ENCODE measurements at places on chromosomes 12 and 14.

GRCh38 chr12:105227879-105228278 lies 8.1 kb downstream of the APPL2 start:
- DNase-seq, result no peak

DNA sequence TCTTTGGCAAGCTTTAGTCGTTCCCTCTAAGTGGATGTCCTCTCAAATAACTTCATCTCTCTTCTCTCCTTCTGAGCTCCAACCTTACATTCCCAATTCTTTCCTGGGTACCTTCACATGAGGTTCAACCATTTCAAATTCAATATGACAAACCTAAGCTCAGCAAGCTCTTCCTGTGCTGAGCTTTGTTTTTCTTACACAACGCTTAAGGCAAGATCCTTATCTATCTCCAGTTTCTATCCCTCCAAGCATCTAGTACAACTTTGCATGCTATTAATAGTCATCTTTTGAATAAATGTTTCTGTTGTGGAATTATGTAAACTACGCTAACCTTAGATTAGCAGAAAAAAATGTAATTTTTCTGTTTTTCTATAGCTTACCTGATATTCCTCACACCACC lies 63.7 kb upstream of the IFNG-AS1 start:
- no peak for DNase-seq

- no peak for DNase-seq
Observed at GRCh38 chr14:31781578-31781977, 220.4 kb downstream of the NUBPL start.

DNA sequence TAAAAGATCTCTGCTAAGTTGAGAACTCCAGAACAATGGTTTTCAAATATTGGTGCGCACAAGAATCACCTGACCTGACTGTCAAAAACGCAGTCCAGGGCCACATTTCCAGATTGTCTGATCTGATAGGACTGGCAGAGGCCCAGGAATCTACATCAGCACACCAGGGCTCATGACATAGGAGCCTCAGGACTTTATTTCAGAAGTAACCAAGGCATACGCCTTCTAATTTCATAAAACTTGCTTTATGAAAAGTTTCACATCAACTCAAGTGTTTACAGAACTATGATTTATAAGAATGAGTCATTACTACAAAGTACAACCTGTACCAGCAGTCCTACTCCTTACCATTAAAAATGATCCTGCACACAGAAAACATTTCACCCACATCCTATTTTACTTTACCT lies 47.7 kb upstream of the PTPRO start:
- DNase-seq, result no peak

GRCh38 chr12:81974762-81975161 lies 215.6 kb upstream of the PPFIA2 start:
- DNase-seq, result no peak

- no peak for DNase-seq
Observed at GRCh38 chr14:91297081-91297711, 52.7 kb upstream of the GPR68 start.

DNA sequence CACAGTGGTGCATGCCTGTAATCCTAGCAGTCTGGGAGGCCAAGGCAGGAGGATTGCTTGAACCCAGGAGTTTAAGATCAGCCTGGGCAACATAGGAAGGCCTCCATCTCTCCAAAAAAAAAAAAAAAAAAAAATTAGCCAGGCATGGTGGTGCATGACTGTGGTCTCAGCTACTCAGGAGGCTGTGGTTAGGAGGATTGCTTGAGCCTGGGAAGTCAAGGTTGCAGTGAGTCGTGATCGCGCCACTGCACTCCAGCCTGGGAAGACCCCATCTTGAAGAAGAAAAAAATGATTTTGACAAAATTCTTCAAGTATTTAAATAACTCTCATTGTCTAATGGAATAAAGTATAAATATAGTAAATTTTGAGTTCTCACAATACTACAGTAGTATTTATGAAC lies 219.2 kb upstream of the SSTR1 start:
- DNase-seq, result no peak

- no peak for DNase-seq
Observed at GRCh38 chr12:103986829-103987228, 21.2 kb downstream of the TDG start.

- no peak for DNase-seq
Observed at GRCh38 chr14:90732718-90733117, 83.5 kb downstream of the TTC7B start.

DNA sequence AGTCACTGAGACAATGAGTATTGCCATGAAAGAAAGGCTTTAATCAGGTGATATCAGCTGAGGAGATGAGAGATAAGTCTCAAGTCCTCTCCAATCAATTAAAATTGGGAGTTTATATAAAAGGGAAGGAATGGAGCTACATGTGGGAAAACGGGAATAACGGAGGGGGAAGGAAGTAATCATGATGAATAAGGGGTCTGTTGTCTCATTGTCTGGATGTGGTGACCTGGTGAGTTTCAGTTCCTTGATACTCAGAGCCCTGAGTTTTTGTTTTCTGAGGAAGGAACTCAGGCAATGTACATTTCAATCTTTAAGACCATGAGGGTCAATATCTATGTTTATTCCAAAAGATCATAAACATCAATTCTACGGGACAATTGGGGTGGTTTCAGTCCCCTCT lies 198.8 kb downstream of the KITLG start:
- no peak for DNase-seq

GRCh38 chr12:122084857-122085405 lies 6.4 kb downstream of the MLXIP start:
- DNase-seq, result no peak

DNA sequence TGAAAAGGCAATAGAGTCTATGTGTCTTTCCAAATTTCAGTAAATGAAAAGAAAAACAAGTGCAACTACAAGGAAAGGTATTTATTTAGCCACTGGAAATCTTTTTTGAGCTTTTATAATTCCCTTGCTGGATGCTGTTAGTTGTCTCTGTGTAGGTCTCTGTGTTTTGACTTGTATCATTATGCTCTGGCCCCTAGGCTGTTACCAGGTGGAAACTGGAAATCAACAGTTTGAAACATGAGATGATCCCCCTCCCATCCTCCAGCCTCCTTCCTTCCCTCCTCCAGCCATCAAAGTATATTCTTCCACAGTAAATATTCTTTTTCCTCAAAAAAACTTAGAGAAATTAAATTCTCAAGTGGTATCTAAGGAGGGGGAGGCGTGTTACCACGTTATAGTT lies 934 bp upstream of the DCN start:
- no peak for DNase-seq

DNA sequence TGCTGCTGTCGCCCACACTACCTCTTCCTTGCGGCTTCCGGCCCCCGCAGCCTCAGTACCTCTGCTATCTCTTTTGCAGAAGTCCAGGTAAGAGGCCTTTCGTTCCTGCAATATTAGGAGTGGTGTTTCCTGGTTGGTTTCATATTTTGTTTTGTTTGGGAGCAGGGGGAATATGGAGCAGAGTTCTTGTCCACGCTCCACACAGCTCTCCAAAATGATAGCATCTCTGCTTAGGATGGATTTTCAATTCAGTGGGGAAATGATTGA lies 768 bp downstream of the OXA1L start:
- DNase-seq, result no peak

DNA sequence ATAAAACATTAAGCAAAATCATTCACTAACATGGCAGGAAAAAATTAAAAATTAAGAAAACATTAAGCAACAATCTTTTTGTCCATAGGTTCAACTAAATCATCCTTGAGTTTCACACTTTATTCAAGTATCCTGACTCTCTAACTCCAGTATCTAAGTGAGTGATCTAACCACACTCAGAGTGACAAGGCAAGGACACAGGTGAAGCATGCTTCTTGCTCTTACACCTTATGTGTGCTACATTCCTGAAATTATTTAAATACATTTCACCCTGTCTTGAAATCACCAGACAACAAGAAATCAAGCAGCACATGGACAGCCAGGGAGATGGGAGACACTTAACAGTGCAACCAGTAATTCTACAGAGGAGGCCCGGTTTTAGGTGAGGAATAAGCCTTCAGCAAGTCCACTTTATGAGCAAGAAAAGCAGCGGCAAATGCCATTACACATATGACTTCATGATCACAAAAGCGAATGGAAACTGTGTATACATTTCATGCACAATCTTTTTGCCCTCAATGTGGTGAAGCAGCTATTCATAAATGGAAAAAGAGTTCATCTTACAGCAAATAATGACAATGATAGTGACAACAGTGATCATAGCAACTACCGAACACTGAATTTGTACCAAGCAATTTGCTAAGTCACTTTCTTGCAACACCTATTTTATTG lies 37.4 kb downstream of the PHLDA1 start:
- DNase-seq, result no peak
